LoVo (cell line): ENCODE measurements at places on chromosomes 3 and 15.

DNA sequence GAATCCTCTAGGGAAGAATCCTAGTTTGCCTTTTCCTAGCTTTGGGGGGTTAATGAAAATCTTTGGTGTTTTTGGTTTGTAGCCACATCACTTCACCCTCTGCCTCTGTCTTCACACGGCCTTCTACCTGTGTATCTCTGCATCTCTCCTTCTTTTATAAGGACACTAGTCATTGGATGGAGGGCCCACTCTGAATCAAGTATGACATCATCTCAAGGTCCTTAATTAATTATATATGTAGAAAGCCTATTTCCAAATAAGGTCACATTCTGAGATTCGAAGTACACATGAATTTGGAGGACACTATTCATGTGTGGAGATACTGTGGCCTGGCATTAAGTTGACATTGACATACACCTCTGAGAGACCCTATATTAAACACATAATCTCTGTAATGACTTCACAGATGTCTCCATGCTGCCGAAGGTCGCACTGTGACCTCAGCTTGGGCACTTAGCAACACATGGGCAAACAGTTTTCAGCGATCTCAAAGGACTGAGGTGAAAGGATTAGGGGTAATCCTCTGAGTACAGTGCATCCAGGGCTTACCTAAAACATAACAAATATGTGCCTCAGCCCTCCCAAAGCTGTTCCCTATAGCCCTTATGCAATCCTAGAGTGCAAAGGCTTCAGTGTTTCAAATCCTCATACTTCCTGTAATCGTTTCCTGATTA lies 446.0 kb downstream of the FGF12 start:
- no peak for DNase-seq

DNA sequence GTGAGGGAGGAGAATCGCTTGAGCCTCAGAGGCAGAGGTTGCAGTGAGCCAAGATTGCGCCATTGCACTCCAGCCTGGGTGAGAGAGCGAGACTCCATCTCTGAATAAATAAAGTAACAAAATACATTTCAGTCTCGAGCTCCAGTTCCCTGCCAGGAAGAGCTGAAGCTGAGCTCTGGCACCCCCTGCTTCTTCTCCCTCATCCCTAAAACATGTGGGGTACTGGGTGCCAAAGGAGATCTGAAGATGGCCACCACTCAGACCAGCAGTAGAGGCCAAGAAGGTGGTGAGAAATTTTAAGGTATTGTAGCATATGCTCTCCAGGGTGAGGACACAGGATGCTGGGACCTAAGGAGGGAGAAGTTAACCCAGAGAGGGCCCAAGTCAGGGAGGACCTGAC lies 75.0 kb upstream of the CGNL1 start:
- DNase-seq = no peak

- DNase-seq = no peak
These were observed 315.0 kb downstream of the OXSM start for GRCh38 chr3:26104851-26105251.

DNA sequence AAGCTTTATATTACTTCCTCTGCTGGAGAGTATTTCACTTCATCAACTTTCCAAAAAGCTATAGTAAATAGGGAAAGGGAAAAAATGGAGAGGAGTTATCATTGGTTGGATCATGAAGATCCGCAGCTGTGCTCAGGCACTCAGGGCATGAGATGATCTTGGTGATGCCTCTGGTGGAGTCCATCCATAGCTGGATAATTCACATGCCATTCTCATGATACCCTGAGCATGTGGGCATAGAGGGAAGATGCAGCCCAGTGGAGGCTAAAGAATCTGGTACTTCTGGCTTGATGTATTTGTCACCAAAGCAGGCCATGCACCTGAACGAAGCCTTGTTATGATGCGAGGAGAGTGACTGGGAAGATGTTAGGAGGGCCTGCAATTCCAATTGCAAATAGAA lies 150.2 kb downstream of the CHST2 start:
- no peak for DNase-seq

DNA sequence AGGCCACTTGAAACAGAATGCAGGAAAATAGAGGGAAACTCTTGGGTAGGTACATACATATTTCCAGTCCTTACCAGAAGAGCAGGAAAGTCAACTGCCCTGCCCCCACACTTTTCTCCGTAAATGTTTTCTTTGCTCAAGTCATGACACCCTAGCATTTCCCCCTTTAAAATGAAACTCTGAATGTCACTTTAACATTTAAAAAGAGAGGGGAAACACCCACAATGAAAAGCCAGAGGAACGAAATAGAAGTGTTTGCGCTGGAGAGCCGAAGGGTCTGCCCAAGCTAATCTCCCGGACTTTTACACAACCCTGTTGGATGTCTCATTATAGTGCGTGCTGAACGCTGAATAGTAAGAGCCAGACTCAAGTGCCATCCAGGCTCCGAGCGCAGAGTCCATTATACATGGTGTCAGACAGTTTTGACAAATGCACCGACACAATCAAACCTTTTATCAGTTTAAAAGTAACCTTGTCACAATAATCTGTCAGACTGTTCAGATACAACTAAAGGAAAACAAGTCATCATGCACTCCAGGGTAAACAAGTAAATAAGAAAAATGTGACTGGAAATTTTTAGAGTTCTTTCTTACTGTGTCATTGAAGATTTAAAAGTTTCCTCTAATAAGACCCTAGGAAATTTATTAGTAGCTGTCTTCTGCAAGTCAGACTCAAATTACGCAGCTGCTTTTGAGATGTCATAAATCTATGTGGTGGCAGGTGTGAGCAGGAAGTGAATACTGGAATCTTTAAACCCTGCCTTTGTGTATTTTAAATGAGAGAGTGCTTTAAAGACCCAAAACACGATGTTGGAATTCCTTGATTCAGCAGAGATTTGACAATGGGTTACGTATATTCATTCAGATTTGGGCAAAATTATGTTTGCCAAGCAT lies 159.8 kb downstream of the RBMS3 start:
- DNase-seq = no peak

- no peak for DNase-seq
These were observed 764.5 kb downstream of the TUSC7 start for GRCh38 chr3:117473981-117474538.
